ENCODE measurements at places on chromosomes 3 and 15.

- DNase-seq = no peak
Observed at GRCh38 chr15:47870956-47871625, 153.8 kb downstream of the SEMA6D start.

- no peak for DNase-seq
Observed at GRCh38 chr15:48380198-48380597, 49.0 kb downstream of the DUT start.

GRCh38 chr3:154458560-154458959 is 28.6 kb upstream of the GPR149 start:
- no peak for DNase-seq

DNA sequence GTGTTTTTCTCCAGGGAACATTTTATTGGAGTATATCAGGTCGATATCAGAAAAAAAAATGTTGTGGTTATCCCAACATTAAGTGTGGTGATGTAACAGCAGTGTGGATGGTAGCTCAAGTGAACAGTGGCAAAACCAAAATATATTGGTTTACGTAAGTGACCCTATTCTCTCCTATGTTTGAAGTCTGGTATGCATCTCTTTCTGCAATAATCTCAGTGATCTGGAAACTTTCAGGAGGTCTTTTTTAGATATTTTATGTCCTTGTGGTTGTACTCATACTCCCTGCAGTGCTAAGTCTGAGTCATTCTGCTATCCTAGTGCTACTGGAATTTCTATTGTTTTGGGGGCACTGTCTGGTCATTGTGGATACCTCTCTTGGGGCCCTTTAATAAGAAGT is 137.9 kb downstream of the SNRPN start:
- no peak for DNase-seq

- no peak for DNase-seq
Observed at GRCh38 chr15:59550530-59550929, 61.1 kb upstream of the GCNT3 start.
